ENCODE measurements at places on chromosomes 6 and 20.

DNA sequence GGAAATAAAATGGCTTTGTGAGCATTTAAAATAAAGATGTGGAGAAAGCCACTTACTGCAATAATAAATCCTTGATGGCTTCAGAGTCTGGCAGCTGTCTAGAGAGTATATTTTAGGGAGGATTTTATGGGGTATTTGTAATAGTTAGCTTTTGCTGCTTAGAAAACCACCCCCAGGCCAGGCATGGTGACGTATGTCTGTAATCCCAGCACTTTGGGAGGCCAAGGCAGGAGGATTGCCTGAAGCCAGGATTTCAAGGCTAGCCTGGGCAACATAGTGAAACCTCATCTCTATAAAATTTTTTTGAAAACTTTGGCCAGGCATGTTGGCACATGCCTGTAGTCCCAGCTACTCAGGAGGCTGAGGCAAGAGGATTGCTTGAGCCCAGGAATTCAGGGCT, 63.8 kb downstream of the ISM1 start:
- no peak for DNase-seq

GRCh38 chr20:24977797-24978196, 14.8 kb downstream of the APMAP start:
- DNase-seq = no peak

DNA sequence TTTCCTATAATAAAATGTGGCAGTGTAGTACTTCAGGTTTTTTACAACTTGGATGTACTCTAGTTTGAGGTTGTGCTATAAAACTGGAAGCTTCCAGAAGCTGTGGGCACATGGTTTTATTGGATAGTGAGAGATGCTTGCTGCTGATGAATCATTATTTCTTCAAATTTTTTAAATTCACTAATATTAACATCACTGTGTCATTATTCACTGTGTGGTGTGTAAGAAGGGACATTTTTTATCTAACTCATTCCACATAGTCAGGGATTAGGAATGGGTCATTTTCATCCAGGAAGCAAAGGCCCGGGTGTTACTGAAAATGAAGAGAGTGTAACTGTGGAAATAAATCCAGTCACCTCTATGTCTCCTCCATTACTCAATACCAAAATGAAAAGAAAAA, 421.0 kb downstream of the TENT5A start:
- no peak for DNase-seq

- DNase-seq = no peak
These were observed 57.0 kb downstream of the FGD2 start for GRCh38 chr6:37062424-37062823.

DNA sequence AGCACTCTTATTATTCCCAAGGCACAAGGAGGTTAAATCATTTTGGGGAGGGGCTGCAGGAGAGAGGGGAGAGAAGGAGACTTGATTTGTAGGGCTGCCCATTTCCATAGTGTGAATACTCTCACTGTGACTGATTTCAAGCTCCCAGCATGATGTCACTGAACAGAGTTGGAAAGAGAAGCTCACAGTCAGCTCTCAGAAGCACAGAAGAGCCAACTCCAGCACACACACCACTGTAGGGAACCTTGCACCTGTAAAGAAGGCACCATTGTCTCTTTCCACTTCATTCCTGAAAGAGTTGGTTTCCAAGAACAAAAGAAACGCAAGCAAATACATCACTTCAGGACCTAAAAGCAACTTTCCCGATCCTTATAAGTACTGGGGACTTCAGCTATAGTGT, 12.7 kb upstream of the STK35 start:
- no peak for DNase-seq

DNA sequence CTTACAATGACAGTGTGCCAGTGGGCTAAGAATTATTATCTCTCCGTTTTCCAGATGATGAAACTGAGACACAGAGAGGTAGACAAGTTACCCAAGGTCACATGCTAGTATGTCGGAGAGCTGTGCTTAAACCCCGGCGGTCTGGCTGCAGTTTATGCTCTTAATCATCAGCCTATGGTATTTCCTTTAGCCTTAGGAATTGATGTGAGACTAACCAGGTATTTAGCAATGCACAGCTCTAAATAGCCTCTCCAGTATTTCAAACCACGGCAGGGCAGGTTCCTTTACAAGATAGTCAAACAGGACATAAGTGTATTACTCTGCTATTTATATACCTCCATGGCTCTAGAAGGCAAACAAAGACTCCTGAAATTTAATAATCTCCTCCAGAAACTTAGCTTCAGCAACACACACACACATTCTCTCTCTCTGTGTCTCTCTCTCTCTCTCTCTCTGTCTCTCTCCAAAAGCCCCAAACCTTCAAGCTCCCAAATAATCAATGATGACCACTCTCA, 142.0 kb upstream of the ZNF217 start:
- no peak for DNase-seq

DNA sequence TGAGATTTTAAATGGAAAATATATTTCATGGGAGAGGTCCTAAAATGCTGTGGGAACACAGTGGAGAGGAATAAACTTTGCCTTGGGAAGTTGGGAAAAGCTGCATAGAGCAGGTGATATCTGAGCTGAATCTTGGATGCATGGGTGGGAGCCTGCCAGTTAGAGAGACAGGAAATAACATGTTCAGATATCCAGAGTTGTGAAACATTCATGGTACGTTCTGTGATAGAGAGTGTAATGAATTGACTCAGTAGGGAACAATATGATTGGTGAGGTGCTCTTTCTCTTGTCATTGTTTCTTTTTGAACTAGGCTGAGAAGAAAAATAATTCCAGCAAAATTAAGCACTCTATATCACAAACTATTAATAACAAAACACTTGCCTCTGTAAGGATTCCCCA, 72.8 kb downstream of the RPS12 start:
- DNase-seq = no peak

- no peak for DNase-seq
These were observed 47.9 kb upstream of the FYN start for GRCh38 chr6:111921103-111921502.

DNA sequence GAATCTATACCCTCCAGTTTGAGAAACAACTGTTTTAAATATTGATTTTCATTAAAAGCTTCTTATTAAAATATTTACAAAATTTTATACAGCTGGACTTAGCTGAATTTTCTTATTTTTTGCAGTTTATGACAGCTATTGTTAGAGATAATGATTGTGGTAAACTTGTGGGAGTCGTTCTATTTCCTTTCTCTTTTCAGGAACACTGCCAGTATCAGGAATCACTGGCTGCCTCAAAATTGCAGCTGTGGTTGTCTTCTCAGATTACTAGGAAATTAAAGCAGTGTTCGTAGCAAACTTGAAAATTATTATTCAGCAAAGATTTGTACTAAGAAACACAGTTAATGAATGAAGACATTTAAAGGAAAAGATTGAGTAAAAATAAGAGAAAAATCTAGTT, 311.0 kb downstream of the CENPW start:
- DNase-seq = no peak

DNA sequence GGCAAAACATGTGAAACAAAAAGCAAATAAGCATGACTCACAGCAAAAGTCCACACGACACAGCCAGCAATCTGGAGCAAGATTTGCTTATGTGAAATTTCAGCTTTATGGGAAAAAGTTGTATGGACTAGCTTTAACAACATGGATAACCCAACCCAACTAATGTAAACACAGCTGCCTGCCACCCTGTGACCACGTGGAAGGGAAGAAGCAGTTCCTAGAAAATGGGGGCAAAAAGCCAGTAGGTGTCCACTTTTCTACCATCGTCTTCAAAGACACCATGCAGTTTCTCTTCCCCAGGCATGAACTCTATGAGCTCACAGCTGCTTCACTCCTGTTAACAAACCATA, 425.4 kb upstream of the RNF217 start:
- no peak for DNase-seq

DNA sequence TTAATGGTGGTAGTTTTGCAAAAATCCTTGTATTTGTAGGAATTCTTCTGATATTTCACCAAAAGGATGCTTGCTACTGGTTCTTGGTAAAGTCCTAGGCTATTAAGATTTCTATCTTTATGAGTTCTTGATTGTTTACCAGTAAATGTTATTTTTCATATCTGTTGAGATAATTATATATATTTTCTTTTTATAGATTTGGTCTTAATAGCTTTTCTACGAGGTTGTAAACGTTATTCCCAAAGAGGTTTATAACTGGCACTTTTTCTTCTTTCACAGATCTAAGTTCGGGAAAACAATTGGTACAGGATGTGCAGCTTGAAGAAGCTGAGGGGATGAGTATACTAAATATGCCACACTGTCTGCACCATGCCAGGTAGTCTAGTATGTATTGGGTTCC, 55.1 kb upstream of the HBS1L start:
- DNase-seq = no peak

DNA sequence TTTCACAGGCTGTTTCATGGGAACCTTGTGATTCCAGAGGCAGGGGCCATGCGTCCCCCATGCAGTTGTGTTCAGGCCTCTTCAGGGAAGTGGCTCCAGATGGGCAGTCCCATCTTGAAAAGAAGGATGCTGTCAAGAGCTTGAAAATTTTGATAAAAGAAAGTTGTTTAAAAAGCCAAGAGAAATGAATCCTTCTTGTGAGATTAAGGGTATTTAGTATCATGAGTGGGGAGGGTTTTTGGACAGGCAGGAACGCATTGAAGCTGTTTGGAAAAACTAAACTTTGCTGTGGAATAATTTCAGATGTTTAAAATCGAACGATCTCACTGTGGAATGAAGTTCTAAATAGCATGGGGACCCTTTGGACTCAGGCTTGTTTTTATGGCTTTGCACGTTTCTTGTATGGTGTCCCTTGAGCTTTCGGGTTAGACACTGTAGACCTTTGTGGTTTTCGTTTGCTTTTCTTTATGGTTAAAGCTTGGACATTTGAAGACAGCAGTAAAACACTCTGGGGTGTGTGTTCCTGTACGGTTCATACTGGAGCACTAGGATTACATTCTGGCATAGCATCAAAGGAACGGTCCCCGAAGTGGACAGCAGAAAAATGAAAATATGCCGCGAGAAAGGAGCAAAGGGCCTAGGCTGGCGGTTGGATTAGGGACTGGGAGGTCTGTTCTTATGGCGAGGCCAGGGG, 18.2 kb downstream of the KIF25 start:
- no peak for DNase-seq

DNA sequence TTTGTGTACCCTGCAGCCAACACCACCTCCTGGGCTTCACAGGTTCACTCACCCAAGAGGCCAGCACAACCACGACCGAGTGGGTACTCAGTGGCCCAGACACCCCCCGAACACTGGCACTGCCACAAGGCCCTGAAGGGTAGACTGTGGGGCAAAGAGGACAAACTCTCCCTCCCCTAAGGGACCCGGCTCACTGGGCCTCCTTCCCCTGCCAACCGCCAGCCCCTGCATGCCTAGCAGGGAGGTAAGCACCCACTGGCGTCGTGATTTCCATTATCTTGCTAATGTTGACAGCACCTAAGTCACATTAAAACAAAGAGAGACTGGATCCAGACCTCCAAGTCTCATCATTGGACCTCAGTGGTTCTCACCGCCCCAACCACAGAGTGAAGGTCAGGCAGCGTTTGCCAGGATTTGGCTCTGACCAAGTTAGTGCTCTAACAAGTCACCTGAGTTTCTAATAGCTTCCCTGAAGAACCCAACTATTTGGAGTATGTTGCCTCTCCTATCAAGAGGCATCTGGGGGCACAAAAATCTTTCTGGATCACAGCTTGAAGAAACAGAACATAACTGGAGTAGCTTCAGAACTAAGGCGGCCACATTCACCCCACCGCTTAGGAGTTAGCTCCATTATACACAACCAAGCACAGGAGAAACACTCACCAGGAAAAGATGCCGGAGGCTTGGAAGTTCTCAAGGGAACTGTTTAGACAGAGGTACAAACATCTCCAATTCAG, 14.0 kb upstream of the APMAP start:
- DNase-seq = no peak

- no peak for DNase-seq
These were observed 431.8 kb upstream of the NOX3 start for GRCh38 chr6:155887421-155887820.

DNA sequence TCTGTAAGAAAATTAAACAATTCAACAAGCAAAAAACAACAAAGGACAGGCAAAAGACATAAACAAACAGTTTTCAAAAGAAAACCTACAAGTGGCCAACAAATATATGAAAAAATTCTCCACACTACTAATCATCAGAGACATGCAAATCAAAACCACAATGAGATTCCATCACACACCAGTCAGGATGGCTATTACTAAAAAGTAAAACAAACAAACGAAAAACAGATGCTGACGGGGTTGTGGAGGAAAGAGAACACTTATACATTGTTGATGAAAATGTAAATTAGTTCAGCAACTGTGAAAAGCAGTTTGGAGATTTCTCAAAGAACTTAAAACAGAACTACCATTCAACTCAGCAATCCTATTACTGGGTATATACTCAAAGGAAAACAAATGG, 537.6 kb downstream of the HDGFL1 start:
- DNase-seq = no peak

- no peak for DNase-seq
These were observed 38.7 kb upstream of the DSP start for GRCh38 chr6:7502743-7503142.

DNA sequence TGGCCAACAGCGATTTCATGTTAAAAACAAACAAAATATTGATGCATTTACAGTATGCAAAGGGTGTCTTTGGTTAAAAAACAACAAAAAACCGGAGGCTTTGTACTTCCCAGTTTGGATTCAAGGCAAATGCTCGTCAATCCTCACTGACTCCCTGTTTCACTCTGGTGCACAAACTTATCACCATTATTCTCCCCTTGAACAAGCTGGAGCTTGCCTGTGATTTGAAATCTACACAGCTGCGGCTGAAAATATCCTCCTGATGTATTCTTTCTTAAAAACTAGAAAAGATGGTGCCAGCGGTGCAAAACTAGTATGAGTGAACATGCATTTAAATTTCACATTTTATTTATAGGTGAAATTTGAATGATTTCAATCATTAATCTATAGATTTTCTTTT, 3.3 kb downstream of the PERP start:
- no peak for DNase-seq

DNA sequence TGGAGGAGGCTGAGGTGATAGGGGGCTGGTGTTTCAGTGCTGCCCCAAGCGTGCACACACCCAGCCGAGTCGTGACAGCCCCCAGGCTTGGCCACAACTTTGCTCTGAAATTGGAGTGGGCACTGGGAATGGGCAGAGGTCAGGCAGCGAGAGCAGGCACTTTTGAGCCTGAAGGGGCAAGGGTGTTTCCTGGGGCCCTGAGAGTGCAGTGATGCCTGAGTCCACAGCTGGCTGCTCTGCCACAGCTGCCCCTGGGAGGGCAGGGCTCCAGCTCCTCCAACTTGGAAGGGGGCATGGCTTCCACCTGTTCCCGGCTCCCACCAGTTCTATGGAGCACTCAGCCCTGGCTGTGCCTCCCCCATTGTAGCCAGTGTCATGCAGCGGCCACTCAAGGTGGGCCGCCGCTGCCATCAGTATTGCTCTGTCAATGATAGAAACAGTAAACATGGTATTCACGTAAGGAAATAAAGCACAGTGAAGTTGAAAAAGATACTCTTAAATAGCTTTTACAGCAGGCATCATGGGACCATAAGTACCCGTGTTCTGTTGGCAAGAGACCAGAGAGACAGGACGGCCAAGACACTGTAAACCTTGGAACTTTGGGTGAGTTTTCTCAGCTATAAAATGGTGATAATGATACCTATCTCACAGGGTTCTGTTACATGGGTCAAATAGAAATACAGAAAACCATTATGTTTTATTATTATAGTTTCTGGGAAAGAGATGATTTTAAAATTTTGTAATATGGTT, 108.9 kb downstream of the THEMIS start:
- DNase-seq = no peak
